ENCODE measurements at places on chromosomes 16 and 17.

GRCh38 chr16:23920446-23920845 lies 84.7 kb downstream of the PRKCB start:
- no peak for DNase-seq

DNA sequence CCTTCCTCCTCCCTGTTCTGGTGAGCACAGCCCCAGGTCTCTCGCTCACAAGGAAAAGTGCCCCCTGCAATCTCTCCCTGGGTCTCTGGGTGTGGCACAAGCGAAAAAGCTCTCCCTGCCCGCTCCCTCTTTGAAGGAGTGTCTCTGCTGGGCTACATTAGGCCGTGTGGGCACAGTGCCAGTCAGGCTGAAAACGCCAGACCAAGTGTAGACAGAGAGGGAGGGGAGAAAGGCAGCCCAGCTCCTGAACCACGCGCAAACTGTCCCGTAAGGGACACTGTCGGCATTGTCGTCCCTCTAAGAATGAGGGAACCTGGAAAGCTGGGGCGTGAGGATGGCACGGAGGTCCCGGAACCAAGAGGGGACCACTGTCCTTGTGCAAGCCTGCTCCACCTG lies 3.9 kb downstream of the SMIM5 start:
- no peak for DNase-seq

DNA sequence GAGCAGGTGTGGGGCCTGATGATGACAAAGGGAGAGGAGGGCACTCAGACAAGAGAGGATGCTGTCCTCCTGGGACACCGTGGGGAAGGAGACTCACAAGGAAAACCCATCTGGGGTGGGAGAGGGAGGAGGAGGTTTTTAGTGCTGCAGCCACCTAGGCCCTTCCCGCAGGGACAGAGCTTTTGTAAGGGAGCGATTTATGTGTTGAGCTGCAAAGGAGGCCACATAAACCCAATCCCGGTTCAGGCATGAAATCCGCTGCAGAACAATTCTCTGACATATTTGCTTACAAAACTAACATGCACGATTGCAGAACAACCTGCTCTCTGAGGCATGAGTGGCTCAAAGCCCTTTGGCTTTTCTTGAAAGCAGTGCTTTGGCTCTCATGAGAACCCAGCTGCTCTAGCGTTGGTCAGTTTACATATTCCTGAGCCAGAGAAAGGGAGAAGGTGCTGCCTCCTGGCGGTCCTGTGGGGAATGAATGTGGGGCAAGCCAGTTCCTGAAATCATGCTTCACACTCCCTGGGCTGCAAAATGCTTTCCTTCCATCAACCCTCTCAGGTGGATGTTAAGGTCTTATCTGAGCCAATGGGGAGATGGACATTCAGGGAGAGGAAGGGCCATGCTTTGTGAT lies 122.4 kb upstream of the NLRP1 start:
- DNase-seq, result peak; percentile 53

- DNase-seq, result peak; percentile 20
These were observed 25.8 kb upstream of the TNFSF12 start for GRCh38 chr17:7523033-7523432.

- no peak for DNase-seq
These were observed 384 bp downstream of the TMEM107 start for GRCh38 chr17:8175795-8176196.

GRCh38 chr16:28130099-28131088 lies 66.9 kb upstream of the GSG1L start:
- DNase-seq, result peak; percentile 12

DNA sequence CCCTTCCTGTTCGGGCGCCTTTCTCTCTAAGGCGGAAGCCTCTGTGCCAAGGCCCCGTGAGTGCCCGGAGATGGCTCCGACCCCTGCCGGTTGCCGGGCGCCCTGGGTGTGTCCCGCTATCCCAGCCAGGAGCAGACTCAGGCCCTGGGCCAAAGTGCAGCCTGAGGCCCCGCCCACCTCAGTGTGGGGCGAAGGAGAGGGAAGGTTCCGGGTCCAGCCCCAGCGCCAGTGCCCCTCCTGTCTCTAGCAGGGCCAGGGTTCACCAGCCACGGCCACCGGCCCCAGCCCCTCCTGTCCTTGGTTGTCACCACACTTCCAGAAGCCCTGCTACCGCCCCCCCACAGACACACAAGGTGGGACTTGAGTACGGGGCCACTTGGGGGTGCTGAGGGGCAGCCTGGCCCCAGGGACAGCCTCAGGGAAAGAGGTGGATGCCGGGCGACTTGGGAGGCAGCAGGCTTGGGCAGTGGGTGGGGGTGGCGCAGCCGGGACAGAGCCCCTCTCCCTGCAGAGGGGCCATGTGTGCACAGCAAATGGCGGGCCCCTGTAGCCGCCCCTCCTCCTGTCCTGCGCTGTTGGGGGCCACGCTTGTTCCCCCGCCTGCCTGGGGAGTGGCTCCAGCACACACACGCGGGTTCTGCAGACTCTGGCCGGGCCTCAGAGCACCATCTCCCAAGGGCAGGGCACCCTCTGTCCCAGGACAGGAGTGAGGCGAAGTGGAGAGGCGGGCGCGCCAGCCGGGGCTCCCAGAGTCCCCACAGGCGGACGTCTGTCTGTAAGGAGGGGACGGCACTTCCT lies 6.0 kb downstream of the C1QTNF8 start:
- DNase-seq, result no peak

- no peak for DNase-seq
These were observed 201.5 kb downstream of the ZNF423 start for GRCh38 chr16:49654425-49654824.

- DNase-seq, result no peak
These were observed 69.3 kb downstream of the SCNN1B start for GRCh38 chr16:23371368-23371767.

- no peak for DNase-seq
These were observed 41.1 kb downstream of the ZNF750 start for GRCh38 chr17:82798752-82799151.

DNA sequence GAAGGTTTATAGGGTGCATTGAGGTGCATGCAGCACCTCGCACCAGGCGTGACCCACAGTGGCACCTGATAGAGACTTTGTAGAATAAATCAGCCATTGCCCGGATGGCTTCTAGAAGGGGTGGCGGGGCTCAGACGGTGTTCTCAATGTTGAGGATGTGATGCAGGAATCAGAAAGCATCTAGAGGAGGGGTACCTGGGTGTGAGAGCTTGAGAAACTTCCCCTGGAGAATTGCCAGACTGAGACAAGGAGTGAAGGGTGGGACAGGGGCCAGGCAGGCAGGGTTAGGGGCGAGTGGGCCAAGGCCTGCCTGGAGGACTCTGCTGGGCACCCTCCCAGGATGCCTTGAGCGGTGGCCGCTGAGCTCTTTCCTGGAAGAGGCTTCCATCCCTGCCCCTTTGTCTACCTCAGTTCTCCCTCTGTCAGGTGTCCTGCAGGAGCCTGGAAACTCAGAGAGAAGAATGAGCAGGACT lies 9.3 kb upstream of the ADGRG1 start:
- no peak for DNase-seq

DNA sequence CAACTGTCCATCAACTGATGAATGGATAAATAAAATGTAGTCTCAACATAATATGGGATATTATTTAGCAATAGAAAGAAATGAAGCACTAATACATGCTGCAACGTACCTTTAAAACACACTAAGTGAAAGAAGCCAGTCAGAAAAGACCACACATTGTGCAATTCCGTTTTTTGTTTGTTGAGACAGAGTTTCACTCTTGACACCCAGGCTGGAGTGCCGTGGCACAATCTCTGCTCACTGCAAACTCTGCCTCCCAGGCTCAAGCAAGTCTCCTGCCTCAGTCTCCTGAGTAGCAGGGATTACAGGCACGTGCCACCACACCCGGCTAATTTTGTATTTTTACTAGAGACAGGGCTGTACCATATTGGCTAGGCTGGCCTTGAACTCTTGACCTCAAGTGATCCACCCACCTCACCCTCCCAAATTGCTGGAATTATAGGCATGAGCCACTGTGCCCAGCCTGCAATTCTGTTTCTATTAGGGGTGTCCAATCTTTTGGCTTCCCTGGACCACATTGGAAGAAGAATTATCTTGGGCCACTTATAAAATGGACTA lies 40.1 kb downstream of the SCNN1B start:
- DNase-seq, result no peak

DNA sequence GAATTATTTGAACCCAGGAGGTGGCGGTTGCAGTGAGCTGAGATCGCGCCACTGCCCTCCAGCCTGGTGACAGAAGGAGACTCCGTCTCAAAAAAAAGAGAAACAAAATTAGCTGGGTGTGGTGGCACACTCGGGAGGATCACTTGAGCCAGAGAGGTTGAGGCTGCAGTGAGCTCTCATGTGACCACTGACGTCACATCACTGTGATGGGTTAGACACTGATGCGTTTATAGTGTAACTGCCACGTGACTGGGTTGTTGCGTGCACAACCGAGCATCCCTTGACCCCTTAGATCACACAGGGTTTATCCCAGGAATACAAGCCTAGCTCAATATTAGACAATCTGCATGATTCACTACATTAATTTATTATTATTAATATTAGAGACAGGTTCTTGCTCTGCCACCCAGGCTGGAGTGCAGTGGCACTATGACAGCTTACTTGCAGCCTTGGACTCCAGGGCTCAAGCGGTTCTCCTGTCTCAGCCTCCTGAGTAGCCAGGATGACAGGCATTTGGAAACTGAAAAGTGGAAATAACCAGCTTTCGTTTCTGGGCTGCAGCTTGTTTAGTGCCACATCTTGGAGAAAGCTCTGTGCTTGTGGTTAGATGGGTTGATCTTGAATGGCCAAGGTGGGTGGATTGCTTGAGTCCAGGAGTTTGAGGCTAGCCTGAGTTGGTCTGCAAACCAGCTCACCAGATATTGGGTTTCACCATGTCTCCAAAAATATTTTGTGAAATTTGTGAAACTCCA lies 26.4 kb upstream of the ABR start:
- DNase-seq, result no peak

GRCh38 chr17:2053380-2054261 lies 1.3 kb upstream of the HIC1 start:
- peak; percentile 76 for DNase-seq

DNA sequence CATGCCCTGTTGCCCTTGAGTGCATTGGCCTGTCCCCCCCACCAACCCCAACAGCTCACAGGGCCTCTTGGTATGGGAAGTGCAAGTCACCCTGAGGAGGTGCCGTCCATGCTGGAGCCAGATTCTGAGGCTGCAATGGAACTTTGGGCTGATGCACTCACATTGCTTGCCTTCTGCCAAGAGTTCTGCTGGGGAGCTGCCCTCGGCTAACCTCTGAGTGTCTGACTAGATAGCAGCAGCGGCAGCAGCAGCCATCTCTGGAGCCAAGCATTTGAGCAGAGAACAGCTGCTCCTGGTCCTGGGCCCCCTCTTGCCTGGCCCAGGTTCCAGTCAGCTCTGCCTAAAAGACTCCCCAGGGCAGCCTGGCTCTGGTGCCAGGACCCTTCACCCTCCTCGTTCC lies 61.5 kb downstream of the GNAO1 start:
- DNase-seq, result no peak

DNA sequence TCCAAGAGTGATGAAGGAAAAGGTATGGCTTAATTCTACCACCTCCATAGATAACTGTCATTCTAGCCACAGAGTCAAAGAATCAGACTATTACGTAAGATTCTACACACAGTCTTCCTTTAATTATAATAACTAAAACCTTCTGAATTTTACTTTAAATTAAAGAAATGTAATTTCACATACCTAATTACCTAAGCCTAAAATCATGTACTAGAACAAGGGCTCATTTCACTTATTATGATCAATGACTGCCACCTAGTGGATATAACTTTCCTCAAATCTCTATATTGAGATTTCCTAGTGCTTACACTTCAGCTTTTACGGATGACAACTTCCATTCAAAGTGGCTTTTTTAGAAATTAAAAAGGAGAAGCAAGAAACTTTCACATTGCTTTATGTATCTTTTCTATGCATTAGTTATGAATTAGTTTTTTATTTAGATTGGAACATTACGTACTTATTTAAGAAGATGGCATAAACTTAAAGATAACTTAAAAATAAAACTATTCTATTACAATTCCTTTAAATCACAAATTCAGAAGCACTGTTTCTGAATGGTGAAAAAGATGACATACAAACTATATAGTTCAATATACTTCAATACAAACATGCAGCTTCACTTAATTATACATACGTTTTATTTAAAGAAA lies 18.2 kb upstream of the ABCA10 start:
- peak; percentile 69 for DNase-seq

GRCh38 chr16:88910284-88911135 lies 44.0 kb upstream of the PABPN1L start:
- no peak for DNase-seq

DNA sequence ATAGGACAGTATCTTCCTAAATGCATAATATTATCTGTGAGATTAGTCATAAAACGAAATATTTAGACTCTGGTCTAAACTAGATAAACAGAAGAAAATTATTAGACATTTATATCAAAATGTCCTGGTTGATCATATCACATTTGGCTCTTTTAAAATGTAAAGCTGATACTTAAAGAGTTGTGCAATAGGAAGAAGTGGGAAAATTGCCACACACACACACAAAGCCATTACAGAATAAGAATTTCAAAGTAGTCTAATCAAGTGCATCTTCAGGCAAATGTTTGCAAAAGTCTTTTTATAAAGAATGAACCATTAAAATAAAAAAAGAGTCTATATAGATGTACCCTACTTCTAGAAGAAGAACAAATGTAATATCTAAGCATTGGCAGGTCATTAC lies 301.7 kb downstream of the KIF2B start:
- DNase-seq, result no peak

DNA sequence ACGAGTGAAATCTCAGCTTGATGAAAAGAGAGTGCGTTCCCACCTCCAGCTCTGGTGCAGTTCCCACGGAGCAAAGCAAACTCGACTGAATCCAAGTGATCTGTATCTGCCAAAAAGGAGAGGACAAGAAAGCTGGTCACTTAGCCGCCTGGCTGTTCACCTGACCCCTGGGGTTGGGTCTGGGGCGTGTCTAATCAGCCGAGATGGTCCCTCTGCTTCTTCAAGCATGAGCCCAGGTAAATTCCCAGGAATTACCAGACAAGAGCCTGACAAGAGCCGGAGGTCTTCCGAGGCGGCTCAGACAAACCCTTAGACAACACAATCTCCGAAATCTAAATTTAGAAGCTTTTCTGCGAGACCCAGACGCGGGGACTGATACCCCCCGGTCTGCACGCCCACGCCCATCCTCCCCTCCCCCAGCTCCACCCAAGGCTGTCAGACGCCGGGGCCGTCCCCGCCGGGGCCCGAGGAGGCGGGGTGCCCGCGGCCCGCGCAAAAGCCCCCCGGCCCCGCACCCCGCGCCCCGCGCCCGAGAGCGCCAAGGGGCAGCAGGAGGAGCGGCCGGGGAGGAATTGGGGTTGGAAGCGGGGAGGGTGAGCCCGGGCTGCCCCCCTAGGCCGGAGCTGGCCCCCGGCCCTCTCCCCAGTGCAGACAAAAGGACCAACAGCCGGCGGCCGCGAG lies 674 bp downstream of the ZNF821 start:
- no peak for DNase-seq

GRCh38 chr17:54992797-54993639 lies 24.5 kb downstream of the STXBP4 start:
- peak; percentile 62 for DNase-seq

Measured in fibroblast of mammary gland (primary cell).